Breast epithelium (tissue), 4 donors: ENCODE measurements at places on chromosomes 16 and 17.
A peak's percentile ranks its signal among the peaks of the same experiment; 100 is the strongest.

GRCh38 chr17:67359960-67360791 lies 6.2 kb downstream of the PSMD12 start:
- DNase-seq = no peak

GRCh38 chr16:3725276-3725675 lies 8.0 kb upstream of the TRAP1 start:
- no peak for DNase-seq

DNA sequence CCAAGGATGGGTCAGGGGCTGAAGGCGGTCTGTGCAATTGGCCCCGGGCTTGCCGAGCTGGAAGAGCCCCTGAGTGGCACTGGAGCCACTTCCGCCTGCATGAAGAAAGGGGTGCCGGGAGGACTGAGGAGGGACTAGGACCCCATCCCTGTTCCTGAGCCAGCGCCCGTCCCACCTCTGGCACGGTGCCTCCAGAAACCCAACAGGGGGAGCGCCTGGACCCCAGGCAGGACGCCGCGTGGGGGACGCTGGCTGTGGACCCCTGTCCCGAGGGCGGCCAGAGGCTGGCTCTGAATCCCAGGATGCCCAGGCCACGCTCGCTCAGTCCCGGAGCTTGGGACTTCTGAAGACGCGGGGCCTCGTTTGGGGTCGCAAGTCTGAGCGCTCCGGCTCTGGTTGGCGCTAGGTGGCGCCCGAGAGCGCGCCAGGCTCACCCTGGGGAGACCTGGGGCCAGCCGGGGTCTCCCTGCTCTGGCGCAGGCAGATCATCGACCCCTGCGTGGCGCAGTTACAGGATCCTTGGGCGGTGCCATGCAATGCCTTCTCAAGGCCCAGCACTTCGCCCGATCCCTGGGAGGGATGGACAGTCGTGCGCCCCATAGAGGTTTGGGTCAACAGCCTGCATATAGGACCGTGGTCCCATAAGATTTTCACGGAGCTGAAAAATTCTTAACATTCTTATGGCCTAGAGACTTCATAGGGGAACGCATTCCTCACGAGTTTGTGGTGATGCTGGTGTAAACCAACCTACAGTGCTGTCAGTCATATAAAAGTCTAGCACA lies 58.5 kb upstream of the CREBBP start:
- DNase-seq = peak; percentile 45

DNA sequence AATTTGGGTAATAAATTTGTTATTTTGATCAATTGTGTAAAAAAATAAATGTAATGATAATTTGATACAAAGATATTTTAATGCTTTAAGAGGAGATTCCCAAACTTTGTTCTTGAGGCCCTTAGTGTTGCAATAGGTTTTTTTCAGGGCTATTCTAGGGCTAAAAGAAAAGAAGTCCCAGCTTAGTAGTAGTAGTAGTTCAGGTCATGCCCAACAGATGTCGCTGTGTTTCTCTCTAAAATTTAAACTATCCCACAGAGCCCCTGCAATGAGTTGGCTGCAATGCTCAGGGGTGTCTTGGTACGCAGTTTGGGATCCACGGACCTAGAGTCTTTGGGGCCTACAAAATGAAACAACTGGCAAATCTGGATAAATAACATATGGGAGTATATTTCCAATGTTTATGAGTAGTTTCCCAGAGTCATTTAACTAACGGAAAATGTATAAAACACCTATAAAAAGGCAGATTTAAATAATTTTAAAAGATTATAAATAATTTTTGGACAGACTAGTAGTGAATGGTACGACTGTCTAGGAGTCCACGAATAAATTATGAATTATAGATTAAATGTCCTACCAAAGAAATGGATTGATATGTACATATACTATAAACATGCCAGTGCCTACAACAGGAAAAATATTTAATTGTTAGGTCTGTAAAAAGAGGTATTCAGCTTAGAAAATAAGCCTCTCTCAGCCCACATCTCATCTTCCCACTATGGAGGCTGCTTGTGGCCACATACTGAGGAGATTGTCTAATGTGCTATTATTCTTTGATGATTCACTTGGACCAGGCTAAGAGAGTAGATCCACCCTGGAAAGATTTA lies 228.5 kb upstream of the PMFBP1 start:
- no peak for DNase-seq

DNA sequence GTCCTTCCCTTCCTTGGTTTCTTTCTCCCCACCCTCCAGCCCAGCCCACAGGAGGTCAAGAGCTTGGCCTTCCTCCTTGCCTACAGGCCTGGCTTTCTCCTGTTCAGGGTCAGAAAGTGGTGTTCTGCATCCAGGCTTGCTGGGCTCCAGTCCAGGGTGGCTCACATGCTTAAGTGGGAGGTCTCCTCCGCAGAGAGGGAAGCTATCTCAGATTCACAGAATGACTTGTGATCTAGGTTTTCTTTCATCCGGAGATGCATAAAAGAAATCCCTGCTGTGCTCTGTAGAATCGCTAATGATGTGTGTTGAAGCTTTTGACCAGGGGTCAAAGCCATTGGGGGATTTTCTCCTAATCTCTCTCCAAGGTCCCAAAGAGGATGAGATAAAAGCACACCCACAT lies 382.3 kb upstream of the EEF2KMT start:
- no peak for DNase-seq
